ENCODE measurements at places on chromosomes 13 and 19.

- DNase-seq = no peak
Observed at GRCh38 chr13:46555722-46556417, 2.9 kb downstream of the LRCH1 start.

DNA sequence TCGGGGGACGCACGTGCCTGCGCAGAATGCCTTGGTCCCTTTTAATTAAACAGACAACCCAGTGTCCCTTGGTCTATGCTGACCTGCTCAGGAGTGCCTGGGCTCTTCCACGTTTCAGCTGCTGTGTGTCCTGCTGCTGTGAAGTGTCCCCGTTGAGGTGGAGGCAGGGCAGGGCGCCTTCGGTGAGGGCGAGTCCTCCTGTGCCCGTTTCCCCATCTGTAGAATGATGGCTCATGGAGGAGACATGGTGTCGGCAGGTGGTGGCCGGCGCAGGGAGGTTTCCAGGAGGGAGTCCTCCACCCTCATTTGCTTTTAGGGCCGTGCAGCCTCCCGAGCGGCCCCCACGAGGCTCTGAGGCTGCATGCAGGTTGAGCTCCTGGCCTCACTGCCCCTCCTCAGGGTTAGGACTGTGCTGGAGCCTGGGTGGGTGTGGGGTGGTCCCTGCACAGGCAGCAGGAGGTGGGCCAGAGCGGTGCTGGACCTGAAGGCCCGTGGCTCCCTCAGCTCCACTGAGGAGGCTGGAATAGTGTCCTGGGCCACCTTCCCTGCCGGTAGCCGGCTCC, 8.8 kb downstream of the STK11 start:
- DNase-seq = no peak

GRCh38 chr13:93740334-93740733, 513.7 kb downstream of the GPC6 start:
- DNase-seq = no peak

DNA sequence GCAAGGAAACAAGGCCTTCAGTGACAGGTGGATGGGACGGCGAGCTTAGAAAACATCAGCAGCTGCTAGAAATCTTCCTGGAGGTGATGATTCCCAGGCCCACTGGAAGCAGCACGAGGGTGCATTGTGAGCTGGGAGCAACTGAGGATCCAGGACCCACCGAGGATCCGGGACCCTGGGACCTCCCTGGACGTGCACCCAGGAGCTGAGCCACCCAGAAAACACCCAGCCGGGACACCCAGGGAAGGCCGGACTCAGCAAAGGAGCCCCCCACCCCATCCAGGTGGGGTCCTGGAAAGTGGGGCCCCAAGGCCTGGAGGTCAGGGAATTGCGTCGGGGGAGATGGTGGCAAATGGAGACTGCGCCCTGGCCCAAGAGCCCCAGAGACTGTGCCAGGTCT, 22.3 kb upstream of the SPACA7 start:
- no peak for DNase-seq

DNA sequence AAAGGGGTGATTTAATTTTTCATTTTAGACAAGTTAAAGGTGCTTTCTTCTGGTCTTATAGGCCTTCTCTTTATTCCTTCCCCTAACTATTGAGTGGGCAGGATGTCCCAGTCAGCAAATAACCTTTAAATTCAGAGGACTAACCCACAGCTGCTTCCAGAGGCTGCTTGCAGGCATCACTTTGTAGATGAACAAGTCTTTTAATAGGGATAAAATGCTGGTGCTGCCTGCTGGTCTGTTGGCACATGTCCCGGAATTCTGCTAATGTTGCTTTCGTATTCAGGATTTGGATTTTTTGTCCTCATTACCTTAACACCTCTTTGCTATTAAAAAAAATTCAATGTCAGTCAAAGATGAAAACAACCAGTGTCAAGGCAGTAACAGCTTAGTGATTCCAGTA, 132.7 kb upstream of the KL start:
- DNase-seq = no peak

DNA sequence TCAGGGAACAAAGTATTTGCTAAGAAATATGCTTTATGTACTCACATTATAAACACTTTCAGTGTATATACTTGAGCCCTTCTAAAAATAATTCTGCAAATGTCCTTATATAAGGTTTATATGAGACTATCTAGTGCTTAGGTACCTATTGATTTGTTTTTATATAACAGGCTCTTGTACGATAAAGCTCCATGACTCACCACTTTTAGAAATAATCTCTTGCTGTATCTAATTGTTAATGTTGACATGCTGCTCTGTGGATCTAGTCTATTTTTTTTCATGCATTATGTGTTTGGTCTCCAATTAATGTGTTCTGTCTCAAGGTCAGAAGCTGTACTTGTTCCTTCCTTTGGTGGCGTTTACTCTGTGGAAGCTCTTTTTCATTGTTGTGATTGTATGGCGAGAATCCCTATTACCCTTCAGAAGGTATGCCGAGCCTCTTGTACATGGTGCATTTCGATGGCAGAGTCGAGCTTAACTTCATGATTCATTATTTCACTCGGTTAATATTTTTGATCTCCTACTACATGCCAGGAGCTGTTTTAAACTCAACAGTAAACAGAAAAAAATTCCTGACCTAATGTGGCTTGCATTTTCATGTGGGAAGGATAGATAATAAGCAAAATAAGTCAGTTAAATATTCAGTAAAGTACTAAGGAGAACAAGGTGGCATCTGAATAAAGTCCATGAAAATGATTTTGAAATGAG, 361.6 kb downstream of the COG6 start:
- no peak for DNase-seq

DNA sequence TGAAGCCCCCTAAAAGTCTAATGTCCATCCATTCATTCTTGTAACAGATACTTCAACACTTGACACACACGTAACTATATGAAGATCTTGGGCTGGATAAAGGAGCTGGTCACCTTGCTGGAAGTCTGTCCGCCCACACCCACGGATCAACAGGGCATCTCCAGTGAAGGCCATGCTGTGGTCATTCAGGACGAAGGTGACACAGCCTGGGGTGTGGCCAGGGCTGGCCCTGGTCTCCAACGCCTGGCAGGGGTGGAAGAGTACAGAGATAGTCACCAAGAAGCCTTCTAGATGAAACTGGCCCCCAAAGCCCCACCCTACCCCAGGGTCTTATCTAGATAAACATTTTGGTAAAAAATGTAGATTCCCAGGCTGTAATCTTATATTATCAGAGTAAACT, 6.8 kb upstream of the PHLDB3 start:
- no peak for DNase-seq

DNA sequence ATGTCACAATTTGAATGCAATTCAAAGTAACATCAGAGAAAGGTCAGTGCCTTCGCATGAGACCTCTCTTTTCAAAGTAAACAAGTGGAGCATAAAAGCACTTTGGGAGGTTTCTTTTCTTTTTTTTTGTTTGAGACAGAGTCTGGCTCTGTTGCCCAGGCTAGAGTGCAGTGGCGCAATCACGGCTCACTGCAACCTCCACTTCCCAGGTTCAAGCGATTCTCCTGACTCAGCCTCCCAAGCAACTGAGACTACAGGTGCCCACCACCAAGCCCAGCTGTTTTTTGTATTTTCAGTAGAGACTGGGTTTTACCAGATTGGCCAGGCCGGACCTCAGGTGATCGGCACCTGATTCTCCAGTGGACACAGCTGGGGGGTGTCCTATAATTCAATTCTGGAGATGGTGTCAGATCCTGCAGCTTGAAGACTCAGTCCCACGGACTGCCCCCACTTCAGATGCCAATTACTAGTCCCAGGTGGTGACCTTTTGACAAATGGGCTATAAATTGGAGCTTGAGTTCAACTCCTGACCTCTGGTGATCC, 57.6 kb downstream of the RGCC start:
- DNase-seq = no peak
